ENCODE measurements at places on chromosomes 11 and 22.

GRCh38 chr11:108694846-108695245 is 30.0 kb downstream of the DDX10 start:
- no peak for DNase-seq

GRCh38 chr11:57778318-57779037 is 16.9 kb downstream of the CTNND1 start:
- DNase-seq, result peak; percentile 92

DNA sequence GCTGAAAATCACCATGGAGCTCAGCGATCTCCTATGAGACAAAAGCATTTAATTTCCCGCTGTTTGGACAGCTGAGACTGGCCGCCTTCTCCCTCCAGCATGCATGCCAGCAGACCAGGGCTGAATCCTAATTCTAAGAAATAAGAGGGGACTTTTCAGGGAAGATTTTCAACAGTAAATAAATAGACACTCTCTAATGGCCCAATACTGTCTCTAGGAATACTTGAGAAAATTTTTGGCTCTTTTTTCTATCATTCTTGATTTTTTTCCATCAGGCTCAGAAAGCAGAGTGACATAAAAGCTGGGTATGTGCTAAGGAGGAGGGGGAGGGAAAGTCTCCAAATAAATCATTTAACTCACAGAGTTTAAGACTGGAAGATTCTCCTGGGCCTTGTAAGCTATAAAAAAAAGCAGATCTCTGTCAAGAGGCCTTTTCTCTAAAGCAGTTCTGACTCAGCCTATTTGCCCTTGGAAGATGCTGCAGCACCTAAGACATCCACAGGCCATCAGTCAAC is 17.6 kb upstream of the SPON1 start:
- DNase-seq, result no peak

DNA sequence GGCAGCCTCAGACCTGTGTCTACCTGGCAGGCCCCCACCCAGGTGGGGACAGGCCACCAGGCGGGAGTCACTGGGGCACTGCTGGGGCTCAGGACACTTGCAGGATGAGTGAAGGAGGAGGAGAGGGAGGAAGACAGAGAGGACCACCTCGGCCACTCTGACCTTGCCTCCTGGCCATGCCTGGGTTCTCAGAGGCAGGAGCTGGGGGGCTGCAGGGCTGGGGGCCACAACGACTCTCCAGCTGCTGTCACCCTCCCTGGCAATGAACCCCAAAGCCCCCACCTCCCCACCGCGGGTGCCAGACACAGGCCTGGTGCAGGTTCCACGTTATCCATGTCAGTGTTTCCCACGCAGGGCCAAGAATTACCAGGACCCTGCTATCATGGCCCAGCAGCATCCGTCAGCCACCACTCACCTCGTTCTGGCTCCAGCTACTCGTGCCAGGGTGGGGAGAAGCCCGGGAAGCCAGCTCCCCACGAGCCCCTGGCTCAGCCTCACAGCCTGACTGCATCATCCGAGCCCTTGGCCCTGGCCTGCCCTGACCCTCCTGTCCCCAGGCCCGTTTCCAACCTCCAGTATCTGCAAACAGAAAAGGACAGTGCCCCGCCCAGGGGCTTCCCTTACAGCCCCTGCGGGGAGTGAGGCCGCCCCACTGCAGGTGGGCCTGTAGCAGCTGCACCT is 62.4 kb downstream of the BRD1 start:
- DNase-seq, result no peak

- DNase-seq, result no peak
Measured at GRCh38 chr22:17870407-17870806, 96.1 kb upstream of the BID start.

DNA sequence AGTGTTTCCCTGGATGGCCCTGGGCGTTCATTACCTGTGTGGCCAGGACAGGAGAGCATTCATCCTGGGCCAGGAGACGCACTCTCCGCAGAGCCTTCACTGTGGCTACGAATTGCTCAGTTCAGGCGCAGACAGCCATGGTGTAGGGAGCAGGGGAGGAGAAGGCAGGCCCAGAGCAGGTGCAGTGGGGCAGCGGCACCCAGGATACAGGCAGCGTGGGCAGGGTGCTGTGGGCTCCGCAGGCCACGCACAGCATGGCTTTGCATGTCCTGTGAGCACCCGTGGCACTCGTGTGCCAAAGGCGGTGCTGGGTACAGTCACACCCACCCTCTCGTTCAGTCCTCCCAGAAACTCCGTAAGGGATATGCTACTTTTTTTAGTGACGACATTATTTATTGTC is 124.2 kb upstream of the B3GAT1 start:
- no peak for DNase-seq

GRCh38 chr11:47244448-47245350 is 3.9 kb downstream of the ACP2 start:
- no peak for DNase-seq

GRCh38 chr11:113725913-113726312 is 19.8 kb upstream of the TMPRSS5 start:
- no peak for DNase-seq

GRCh38 chr22:41334215-41334614 is 32.9 kb downstream of the ZC3H7B start:
- no peak for DNase-seq

GRCh38 chr11:6410695-6411430 is 8.0 kb downstream of the APBB1 start:
- no peak for DNase-seq

All from GM23248 (cell line).